ENCODE measurements at places on chromosomes 4 and X.

DNA sequence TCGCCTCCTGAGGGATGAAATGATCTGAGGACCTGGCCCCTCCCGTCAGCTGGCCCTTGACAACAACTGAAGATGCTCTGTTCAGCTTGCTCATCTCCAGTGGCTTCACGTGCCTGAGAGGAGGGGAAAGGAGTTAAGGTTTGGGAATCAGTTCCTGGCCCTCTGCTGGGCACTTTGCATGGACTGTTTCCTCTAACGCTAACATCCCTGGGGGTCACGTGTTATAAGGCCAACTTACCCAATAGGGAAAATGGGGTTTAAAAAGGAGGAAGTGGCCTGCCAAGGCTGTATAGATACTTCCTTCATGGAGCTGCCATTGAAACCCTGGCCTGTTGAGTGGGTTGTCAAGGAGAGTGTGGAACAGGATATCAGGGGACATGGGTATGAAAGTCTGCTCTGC, 65.6 kb downstream of the OR13H1 start:
- DNase-seq = no peak

- DNase-seq = no peak
Observed at GRCh38 chr4:122329876-122330565, 48.8 kb upstream of the ADAD1 start.

- DNase-seq = peak; percentile 52
Observed at GRCh38 chrX:150683536-150684146, 9.6 kb upstream of the MTMR1 start.

- no peak for DNase-seq
Observed at GRCh38 chr4:182074139-182074538, 169.1 kb upstream of the TENM3 start.

- no peak for DNase-seq
Observed at GRCh38 chr4:2060611-2061185, 1.6 kb downstream of the NAT8L start.

DNA sequence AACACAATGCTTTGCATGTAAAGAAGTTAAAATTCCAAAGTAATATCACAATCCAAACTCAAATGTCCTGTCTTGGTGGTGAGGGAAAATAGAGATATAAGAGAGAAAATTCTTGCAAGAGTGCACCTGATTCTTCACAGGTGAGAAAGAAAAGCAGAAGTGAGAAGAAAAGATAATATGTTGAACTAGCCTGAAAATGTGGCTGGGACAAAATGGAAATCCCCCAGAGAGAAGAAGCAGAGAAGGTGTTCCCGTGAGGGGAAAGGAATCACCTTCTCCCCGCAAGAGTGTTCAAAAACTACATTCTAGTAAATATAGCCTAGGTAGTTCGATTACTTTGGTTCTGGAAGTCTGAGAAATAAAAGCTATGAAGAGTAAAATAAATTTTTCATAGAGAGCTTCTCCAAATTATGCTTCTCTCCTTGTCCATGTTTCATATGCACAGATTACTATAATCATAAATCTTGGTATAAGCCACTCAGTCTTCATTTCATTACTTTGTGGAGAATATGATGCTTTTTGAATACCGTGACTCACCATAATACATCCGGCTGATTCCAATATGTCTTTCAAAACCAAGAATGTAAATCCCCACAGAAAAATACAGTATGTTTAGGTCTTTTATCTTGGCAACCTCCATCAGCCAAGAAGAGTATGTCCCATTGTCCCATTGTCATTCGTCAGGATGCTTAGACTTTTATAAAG, 63.1 kb downstream of the COX18 start:
- peak; percentile 15 for DNase-seq

DNA sequence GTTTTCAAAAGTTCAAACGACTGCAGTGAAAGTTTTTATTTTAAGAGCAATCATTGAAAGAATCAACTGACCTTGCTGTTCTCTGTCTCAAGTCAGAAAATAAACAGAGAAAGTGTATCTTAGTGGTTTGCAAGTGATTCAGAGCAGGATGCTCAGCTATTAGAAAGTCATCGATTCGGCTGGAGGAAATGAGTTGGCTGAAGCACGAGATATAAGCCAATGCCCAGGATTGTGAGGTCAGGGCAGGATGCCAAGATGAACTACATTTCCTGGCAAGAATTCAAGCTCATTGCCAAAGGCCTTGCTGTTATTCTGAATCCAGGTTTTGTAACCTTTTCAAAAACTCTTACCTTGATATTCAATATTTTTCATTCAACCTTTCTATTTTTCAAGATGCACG, 541.4 kb upstream of the BOD1L1 start:
- no peak for DNase-seq

- no peak for DNase-seq
Observed at GRCh38 chr4:60809486-60809800, 390.7 kb upstream of the ADGRL3 start.

- DNase-seq = no peak
Observed at GRCh38 chr4:39770005-39770404, 72.1 kb downstream of the UBE2K start.

DNA sequence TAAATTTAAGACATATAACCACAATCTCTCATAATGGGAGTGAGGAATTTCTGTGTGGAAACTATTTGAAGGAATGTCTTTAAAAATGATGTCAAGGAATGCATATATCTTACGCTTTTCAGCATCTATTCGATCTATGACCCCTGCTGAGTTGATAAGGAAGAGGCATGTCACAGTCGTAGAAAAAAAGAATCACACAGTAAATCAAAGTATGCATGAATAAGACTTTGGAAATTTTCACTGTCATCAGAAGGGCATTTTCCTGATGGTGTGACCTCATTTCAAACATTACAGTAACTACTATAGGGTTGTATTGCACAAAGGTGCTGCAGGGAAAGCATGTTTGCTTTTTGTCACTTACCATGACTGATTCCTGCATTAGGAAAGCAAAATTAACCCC, 41.5 kb downstream of the REELD1 start:
- no peak for DNase-seq

- no peak for DNase-seq
Observed at GRCh38 chr4:106691749-106692148, 323.2 kb upstream of the GIMD1 start.

DNA sequence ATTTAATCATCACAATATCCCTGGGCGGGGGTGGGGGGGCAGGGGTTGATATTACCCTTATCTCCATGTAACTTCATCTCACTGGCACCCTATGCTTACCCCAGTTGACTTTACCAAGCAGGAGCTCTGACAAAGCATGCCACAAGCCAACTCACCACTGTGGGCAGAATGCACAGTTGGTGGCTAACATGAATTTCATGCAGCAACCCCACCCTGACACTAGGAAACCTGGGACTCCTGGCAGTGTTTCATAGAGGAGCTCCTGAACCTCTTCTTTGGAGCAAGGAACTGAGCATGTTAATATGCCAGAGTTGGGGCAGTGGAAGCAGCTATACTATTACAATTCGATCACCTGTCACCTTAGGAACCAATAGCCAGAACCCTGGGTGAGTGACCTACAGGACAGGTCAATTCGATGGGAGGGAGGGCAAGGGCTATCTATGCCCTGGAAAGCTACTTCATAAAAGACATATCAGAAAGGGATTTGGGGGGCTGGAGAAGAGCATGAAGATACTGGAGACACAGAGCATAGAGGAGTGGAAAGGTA, 97.2 kb upstream of the ACSL4 start:
- no peak for DNase-seq

- peak; percentile 50 for DNase-seq
Observed at GRCh38 chr4:121484633-121485032, 103.8 kb upstream of the QRFPR start.

GRCh38 chr4:56696056-56696455, 15.0 kb upstream of the HOPX start:
- no peak for DNase-seq

DNA sequence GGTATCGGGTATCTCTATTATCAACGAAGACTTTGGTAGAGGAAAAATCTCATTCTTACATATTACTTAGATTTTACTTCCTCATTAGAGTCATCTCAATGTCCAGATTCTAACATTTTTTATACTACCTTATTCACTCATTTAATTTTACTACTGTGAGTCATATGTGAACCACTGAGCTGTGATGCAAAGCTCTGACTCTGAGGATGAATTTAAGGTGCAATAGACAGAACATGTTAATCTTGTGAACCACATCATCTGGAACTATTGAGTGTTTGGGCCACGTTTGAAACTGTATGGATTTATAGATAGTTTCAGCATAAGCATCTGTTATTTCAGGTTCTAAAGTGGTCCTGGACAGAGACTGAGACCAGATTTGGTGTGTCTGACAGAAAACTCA, 78.4 kb downstream of the PWWP3B start:
- DNase-seq = no peak

GRCh38 chrX:74853255-74853654, 72.0 kb downstream of the NEXMIF start:
- DNase-seq = no peak

DNA sequence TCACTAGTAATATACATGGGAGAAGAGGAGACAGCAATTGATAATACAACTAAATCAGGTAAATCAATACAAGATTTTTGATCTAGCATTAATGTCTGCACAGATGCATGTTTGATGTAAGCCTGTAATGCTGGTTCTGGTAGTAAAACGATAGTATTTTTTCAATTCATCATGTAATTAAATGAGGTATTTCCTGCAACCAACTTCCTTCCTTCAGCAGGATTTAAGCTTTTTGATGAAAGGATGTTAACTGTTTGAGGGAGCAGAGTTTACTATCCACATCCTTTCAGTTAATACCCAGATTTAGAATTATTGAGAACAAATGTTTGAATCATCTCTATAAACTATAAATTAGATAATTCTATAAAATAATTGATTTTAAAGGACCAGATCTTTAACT, 31.4 kb upstream of the NFKB1 start:
- no peak for DNase-seq

Data from GM13976 (cell line).